ENCODE measurements at places on chromosomes 1 and 21.
A peak's percentile ranks its signal among the peaks of the same experiment; 100 is the strongest.

DNA sequence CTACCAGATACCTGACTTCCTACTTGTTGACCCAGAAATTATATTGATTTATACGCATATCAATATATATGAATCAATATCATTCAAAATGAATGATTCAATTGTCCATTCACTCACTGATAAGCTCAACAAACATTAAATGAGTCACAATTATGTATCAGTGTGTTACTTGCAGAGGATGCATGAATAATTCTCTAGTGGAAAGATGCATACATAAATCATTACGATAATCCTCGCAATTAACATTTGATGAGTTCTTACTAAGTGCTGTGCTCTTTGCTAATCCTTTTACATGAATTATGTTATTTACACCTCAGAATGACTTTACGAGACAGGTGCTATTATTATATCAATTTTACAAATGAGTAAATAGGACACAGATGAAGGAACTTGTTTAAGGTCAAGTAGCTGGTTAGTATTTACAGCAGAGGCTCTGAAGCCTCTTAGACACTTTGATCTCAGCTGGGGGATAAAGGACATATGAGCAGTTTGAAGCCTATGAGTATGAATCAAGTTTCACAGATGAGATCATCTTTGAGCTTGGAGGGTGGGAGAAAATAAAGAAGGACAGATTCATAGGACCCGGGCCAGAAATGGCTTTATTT lies 112.8 kb upstream of the ADAMTS5 start:
- DNase-seq = no peak

DNA sequence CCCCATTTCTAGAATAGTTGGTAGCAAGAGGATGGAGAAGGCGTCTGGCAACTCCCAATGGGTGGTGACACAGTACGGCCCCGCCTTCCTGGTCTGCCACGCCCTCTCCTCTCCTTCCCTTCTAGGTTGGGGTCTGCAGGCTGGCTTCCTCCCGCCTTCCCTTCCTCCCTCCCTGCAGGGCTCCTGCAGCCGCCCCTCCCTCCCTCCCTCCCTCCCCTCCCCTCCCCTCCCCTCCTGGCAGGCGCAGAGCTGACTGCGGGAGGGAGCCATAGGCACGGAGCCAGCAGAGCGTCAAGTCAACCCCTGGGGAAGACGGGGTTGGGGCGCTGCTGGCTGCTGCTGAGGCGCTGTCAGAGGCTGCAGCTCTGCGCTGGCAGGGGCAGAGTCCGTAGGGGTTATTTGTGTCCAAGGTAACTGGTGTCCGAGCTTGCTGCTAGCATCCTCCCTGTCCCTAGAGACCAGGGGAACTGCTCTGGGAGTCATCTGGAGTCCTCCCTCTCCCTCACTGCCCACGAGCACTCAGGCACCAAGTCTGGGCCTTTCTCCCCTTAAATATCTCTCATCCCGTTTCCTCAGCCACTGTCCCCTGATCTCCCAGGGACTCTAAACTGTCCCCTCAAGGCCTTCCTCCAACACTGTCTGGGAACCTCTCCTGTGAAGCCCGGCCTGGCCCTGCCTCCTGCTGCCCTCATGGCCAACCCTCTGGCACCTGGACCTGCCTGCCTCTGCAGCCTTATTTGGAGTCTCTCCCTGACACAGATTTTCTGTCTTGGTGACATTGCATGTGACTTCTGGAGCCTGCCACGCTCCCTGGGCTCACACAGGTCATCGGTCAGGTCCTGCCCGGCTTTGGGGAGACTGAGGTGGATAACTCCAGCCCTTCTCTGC lies 57.4 kb upstream of the ACOT11 start:
- DNase-seq = peak; percentile 51

DNA sequence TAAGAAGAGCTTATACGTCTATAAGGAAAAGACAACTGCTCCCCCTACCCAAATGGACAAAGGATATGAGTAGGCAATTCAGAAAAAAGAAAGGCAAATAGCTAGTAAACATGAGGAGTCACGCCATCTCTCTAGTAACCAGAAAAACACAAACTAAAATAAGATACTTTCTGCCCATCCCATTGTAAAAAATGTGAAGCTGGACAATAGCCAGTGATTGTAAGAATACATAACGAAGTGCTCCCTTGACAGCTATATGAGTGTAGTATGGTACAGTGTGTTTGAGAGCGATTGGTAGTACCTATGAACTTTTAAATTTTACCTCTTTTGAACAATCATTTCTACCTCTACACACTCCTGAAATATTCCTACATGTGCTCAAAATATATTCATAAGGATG lies 7.5 kb upstream of the GJA8 start:
- DNase-seq = no peak

DNA sequence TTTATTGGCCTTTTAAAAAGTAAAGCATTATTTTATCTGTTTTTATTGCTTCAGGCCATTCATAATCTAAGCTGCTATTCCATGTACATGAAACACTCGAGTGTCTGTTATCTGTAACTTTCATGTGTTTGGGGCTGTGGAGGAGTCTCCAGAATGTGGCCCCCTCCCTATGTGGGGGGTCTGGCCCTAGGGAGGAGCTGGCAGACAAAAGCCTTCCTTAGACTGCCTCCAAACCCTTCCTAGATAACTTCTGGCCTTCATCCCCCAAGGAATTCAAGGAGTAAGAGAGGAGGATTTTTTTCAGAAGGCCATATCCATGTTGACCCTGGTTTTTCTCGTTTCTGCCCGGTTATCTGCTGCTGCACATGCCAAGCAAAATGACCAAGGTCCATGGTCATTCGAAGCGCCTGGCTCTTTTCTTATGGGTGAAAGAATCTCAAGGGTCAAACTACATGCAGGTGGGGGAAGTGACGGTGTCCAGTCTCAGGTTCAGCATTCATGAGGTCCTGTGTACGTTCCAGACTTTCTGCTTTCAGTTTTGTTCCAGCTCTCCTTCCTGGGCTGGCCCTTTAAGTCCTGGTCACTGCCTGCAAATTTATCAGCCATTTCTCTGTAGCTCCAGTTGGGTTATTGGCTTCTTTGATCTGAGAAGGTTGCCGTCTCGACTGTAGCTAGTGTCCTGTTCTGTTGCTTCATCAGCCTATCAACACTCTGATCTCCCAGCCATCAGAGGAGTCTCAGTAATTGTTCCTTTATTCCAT lies 8.3 kb downstream of the TENT5C start:
- no peak for DNase-seq

DNA sequence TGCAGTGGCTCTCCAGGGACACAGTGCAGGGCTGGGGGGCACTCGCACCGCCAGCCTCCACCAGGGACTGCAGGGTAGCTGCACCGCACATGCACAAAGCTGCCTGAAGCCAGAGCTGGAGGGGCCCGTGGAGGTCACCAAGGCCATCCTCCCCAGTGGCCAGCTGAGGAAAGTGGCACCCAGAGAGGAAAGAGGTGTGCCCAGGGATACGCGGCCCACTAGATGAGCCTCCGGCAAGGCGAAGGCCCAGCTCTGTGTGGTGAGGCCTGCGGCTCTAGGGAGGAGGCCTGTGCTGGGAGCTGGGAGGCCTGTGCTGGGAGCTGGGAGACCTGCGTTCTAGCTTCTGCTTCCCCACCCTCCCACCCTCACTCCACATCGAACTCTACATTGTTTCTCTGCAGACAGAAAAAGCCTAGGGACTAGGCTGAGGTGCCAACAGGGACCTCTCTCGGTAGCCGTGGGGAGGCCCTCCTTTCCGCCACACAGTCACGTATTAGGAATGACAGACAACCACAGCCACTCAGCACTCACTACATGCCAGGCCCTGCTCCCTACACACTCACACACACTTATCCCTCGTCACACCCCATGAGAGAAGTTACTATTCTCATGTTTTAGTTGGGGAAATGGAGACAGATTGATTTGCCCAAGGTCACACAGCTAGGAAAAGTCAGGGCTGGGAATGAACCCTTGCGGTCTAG lies 921 bp upstream of the ASCL5 start:
- DNase-seq = no peak

DNA sequence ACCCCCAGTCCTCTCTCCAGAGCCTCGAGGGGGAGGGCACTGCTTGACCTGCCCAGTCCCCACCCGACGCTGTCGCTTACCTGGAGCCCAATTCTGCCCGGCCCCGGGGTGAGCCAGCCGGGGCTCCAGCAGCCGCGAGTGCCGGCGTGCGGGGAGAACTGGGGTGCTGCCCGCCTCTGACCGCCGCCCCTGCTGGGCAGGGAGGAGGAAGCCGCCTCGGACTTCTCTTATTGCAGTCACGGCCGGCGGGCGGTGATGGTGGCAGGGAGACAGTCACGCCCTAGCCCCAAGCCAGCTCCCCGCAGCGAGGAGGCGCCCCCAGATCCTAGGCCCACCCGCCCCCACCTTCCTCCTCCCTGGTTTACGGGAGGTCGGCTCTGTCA lies at the start of gene FGR:
Gene FGR (minus strand): TSS at position 201 of the 383 bp plus-strand sequence. CDS start 11,269 bp downstream, outside the sequence.
- no peak for DNase-seq

DNA sequence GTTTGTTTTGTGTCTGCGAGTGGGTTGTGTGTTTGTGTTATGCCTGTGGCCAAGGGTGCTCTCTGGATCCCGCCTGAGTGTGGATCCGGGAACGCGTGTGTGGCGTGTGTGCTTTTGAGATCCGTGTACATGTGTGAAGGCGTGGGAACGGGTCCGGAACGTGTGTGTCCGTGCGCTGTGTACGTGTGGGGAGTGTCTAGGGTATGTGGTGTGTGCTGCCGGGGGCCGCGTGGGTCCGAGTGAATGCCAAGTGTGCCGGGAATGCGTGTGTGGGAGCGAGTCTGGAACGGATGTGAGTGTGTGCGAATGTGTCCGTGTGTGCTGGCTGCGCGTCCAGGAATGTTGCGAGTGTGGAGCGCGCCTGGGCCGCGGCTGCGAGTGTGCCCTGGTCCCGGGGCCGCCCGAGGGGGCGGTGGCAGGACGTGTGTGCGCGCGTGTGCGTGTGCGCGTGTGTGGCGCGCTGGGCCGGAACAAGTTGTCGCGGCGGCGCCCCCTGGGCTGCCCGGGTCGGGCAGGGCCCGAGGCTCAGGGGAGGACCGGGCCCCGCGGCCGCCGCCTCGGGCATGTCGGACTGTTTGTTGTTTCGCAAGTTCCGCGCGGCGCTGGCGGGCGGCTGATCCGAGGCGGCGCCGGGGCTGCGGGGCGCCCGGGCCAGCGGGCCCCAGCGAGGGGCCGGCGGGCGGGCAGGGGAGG lies 953 bp downstream of the PTPRU start:
- peak; percentile 47 for DNase-seq

- no peak for DNase-seq
Measured at GRCh38 chr1:77468257-77468948, 186.6 kb downstream of the AK5 start.

- peak; percentile 50 for DNase-seq
Measured at GRCh38 chr1:207259391-207259790, 62.1 kb upstream of the CD55 start.

DNA sequence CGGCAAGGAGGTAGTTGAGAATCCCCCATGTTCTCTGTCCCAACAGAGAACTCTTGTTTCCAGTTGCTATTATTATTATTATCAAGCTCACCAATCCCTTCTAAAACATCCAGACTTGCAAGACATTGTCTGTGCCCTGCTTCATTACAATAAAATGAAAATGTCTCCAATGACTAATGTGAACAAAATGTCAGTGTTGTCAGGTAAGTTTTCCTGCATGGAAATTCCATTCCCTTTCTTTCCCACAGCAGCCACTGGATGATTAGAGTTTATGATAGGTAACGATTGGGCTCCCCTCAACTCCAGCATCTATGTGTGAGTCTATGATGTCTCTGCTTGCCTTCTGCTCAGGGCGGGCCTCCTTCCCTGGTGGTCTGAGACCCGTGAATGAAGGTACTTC lies 8.9 kb upstream of the DYRK1A start:
- no peak for DNase-seq

- peak; percentile 79 for DNase-seq
Measured at GRCh38 chr1:109263597-109264378, 14.4 kb downstream of the CELSR2 start.

DNA sequence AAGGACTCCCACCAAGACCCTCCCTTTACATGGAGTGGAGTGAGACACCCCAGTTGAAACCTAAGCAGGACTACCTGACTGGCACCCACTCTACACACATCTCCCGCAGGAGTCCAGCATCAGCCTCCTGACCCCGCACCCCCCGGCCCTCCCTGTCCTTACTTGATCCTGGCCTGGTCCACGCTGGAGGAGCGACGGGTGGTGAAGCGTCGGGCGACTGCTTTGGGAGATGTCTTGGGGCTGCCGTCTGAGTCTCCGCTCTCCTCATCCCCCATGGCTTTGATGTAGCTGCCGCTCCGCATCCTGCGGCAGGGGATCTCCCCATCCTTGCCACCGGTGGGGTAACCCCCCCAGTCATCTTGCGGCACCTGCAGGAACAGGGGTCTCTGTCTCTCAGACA lies 29.5 kb downstream of the DLGAP3 start:
- DNase-seq = no peak

DNA sequence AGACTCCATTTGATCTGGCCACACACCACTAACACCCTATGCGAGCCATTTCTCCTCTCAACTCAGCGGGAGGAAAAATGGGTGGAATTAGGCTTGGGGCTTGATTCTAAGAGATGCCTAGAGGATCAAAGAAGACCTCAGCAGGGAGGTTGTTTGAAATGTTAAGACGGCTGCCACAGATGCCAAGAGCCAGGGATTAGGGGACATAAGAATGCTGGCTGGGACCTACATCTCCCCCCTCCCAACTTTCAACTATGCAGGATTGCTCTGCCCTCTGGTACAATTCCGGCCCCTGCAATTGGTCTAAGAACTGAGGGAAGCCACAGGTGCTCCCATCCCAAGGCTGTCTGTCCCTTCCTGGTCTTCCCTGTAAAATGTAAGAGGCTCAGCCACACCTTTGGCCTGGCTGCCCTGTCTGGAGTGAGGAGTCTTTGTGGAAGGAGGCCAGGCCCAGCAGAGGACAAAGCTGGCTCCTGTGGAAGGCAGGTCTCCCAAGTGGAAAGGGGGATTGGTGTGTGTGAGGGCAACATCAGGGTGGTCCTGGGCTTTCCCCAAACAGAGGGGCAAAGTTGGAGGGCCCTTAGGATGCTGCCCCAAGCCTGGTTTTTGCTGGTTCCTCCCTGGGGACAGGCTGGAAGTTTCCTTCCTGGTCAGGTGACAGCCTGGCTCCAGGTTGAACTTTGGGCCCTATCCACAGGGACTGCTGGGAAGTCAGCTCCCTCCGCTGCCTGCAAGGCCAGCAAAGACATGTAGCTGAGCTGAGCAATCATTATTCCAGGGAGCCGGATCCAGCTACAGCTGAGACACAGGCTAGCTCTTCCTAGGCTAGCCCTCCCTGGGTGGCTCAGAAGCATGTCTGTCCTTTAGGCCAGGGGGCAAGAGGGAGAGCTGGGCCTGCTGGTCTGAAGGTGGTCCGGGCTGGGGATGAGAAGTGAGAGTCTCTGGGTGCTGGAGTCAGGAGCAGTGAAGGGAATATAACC lies 34.5 kb upstream of the SYNC start:
- DNase-seq = no peak

DNA sequence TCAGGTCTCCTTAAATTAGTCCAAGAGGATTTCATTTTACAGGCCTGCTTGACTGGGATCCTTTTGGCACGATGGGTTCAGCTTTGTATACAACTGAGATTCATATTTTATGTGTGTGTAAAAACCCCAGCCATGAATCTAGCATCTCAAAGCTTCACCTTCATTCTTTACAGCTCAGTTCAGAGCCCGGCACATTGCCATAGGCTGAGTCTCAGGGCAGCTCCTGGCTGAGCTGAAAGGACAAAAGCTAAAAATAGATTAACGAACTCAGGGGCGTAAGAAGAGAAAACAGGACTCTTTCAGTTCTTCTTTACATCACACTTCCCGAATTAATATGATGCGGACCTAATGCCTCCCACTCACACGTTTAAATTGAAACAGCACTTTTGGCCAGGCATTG lies 262.8 kb upstream of the PBX1 start:
- DNase-seq = no peak

- no peak for DNase-seq
Measured at GRCh38 chr1:91121366-91121765, 99.5 kb upstream of the ZNF644 start.

Data from common myeloid progenitor, CD34-positive (primary cell).